Stimulated activated CD4-positive, alpha-beta T cell treated with anti-CD3 and anti-CD28 coated beads, Interleukin-1b, Interleukin-23, amount 100 ng/mL, for 1 hour (primary cell): ENCODE measurements at places on chromosomes 7 and 10.

DNA sequence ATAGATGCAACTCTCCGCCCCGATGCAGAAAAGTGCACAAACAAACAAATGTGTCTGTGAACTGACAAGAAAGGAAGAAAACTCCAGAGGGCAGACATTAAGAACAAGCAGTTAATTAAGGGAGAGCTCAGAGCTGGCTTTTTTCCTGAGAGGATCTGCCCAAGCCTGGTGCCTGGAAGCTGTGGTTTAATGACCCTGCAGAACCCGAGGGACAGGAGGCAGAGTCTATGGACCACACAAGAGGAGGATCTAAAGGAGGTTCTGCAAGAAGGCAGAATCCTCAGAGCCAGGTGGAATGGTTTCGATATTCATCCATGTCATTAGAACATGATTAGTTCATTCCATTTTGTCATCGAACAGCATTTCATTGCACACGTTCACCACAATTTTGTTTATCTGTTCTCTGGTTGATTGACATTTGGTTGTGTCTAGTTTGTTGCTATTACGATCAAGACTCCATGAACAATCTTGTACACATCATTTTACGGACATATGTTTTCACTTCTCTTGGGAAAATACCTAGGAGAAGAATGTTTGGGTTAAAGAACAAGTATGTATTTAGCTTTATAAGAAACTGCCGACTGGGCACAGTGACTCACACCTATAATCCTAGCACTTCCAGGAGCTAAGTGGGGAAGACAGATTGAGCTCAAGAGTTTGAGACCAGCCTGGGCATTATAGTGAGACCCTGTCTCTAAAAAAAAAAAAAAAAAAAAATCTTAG lies 560.2 kb downstream of the CALN1 start:
- no peak for DNase-seq

DNA sequence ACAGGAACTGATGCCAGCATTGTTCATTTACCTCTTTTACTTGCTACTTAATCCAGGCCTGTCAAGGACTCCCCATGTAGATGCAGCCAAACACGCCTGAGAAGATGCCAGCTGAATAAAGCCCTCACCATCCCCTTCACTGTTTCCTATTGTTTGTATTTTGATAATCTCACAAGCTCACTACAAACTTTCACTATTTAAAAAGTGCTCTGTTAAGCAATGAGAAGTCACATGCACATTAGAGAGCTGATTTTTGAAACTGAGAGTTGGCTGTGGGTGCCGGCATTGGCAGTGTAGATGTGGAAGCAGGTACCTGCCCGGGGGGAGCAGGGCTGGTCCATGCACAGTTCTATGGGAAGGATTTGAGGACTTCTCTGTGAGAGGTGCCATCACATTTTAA lies 169.8 kb upstream of the GRB10 start:
- DNase-seq = no peak

GRCh38 chr10:52488606-52489485 lies 174.8 kb downstream of the DKK1 start:
- DNase-seq = no peak

DNA sequence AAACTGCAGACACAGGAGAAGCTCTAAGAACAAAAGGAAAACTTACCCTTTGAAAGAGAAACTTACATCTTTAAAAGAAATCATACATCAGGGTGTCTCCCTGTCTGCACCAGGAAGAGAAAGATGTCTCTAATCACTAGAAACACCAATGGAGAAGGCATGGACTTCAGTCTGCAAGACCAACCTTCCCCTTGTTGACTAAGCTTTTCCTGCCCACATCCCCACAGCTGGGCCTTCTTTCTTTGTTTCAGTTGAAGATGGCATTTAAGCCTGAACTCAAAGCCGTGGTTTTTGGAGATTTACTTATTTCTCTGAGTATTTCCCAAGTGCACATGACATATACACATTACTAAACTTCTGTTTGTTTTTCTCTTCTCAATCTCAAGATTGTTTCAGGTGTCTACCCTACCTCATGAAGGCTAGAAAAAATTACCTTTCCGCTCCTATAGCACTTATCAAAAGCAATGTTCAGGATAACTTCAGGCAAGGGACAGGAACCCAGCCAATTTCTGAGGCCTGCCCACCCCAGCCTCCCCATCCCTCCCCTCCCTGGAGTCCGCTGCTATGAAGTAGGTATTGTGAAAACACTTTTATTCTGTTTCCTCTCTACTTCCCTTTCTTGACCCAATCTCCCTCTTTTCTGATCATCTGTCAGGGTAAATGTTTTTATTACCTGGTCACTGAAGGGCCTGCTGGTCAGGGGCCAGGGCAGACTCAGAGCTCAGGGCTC lies 2.8 kb upstream of the SLC29A3 start:
- no peak for DNase-seq

- DNase-seq = no peak
Observed at GRCh38 chr10:133150656-133151055, 9.4 kb upstream of the KNDC1 start.

- DNase-seq = no peak
Observed at GRCh38 chr10:71044720-71045119, 156.4 kb upstream of the PCBD1 start.

GRCh38 chr7:50496569-50496968 lies 46.4 kb upstream of the FIGNL1 start:
- DNase-seq = no peak

- DNase-seq = no peak
Observed at GRCh38 chr7:74031403-74032190, 3.6 kb downstream of the ELN start.

- no peak for DNase-seq
Observed at GRCh38 chr10:74231375-74231774, 80.4 kb downstream of the ADK start.

- no peak for DNase-seq
Observed at GRCh38 chr10:992467-992866, 4.2 kb downstream of the GTPBP4 start.

DNA sequence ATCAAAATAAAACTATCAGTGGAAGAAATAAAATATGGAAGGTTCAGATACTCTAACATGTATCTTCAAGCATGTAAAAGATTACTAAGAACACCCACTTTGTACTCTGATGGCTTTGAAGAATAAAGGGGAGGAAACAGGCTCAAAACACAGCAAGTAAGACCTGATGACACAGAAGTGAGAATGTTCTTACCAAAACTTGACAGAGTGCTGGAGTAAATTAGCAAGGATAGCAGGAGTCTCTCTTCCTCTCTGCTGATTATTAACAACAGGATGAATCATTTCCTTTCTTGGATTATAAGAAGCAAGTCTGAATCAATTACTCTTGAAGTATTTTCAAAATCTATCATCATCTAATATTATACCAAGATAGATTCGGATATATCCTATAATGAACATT lies 47.5 kb downstream of the GLI3 start:
- DNase-seq = no peak

DNA sequence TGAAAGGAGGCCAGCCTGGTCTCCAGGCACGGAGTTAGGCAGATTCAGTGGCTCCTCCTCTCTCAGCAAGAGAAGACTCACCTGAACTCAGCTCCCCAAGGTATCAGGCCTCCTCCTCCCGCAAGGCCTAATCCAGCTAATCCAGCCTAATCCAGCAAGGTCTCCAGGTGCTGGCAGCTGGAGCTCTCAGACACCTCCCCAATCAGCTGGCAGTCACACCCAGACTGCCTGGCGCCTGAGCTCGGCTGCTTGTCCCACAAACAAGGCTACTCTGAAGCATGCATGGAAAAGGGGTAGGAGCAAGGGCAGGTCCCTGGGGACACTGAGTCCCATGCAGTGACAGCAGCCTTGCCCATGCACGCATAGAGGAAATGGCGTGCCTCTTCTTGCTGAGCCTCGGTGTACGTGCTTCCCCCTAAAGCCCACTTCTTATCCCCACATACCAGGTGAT lies 3.3 kb upstream of the OPN4 start:
- no peak for DNase-seq

GRCh38 chr7:102042016-102042656 lies 224.7 kb downstream of the CUX1 start:
- DNase-seq = no peak

- no peak for DNase-seq
Observed at GRCh38 chr7:129980667-129981066, 27.9 kb upstream of the UBE2H start.

DNA sequence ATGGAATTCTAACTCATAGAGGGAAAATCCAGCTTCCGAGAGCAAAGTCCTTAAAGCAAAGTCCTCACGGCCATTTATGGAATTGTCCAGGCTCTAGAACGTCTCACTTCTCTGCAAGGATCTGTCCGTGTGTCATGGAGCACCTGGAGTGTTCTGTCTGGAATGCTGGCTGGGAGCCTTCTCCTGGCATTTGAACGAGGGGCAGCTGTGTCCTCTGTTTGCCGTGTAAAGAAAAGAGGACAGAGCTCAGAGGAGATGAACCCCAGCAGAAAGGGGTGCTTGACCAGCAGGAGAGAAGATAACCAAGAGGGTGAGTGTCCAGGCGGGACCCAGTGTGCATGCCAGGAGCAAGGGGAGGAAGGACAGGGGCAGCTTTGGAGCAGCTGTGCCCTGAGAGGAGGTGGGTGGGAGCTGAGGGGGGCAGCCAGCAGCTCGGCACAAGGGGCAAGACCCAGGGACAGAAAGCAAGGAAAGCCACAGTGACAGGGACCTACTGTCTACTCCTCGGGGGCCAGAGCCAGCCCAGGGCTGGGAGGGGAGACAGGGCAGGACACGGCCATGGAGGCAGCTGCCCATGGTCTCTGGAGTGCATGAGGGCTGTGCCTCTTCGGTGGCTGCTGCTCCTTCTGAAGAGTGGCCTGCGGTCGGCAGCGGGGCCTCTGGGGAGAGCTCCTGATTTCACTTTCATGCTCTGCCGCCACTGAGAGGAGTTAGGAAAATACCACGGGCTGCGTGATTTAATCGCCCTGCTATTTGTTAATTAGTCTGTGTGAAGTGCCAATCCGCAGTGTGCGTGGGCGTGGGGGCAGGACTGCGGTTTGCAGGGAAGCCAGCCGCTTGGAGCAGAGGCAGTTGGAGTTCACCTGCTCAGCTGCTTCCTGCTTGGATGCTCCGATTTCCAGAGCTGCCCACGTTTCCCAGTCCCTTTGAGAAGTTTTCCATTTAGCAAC lies 149.3 kb upstream of the SHH start:
- peak; percentile 2 for DNase-seq

- DNase-seq = no peak
Observed at GRCh38 chr10:79488870-79489269, 23.5 kb upstream of the EIF5AL1 start.

DNA sequence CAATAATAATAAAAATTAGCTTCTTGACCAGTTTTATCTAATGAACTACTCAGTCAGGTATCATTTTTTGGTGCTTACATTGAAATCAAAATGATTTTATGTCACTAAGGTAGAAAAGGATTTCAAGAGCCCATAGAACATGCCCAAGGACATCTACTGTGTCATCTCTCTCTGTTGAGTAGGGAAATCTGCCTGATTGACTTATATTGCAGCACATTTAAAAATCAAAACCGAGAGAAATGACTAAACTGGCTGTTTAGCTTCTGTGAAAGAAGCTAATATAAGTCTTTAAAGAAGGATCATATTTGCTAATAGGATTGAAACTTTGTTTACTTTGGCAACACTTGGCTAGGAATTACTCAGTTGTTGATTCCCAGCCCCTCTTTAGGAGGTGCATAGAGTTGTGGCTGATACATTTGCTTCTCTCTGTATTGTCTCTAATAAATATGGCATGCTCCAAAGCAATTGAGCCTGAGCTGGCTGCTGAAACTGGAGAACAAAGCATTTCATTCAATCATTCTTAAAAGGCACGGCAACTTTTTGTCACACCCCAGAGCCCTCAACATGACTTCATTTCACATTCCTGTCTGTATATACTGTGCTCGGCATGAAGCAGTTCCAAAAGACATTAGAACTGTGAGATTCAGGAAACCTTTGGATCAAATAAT lies 1096.9 kb upstream of the POT1 start:
- no peak for DNase-seq

GRCh38 chr10:124708246-124708779 lies 35.9 kb downstream of the FAM53B start:
- DNase-seq = no peak

- no peak for DNase-seq
Observed at GRCh38 chr10:48839809-48840679, 99.6 kb downstream of the LRRC18 start.

DNA sequence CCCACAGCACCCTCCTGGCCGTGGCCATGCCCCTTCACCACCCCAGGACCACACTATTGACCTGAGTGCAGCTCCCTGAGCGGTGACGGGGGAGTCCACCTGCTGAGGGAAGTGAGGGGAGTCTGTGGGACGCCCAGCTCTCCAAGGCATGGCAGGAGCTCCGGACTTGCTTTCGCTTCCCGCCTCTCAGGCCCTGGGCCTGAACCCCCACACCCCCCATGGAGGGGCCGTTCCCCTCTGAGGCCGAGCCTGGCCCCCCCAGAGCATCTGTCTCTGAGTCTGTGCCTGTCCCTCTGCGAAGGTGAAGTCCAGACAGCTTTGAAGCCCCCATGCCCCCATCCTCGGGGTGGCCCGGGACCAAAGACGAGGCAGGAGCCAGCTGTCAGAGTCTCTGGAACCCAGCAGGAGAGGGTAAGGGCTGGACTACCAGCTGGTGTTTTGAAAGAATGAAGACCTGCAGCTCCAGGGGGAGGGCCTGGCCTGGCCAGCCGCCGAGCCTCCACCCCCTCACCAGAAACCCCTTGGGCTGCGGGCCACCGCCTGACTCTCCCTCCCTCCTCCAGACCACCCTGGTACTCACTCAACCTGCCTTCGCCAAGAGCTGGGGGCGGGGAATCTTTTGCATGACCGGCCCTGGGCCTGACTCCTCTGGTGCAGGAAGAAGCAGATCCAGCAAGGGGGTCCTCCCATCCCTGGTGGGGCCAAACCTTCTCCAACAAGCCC lies 114.0 kb downstream of the PDGFA start:
- DNase-seq = no peak

DNA sequence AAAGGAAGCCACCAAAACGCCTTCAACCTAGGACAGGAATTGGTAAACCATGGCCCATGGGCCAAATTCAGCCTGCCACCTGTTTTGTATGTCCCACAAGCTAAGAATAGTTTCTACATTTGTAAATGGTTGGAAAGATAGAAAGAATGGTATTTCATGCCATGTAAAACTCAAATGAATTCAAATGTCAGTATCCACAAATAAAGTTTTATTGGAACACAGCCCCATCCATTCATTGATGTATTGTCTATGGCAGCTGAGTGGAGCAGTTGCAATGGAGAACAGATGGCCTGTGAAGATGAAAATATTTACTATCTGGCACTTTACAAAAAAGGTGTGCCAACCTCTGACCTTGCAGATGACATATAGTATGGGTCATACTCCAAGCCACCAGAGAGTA lies 236.9 kb downstream of the CREB5 start:
- no peak for DNase-seq

DNA sequence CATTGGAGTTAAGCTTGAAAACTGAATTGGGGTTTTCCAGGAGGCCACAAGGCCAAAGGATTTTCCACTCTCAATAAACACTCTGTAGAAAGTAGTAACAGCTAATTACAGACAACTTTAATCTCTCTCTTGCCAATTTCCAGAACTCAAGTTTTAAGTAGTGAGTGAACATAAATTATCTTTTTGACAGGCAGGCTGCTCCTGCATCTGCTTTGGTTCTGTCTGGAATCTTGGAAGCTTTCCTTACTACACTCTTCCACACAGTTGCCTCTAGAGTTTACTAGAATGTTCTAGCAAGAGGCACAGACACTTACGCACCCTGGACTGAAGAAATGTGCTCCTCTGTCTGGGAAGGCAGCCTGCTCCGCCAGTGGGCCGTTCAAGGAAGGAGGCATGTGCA lies 90.5 kb upstream of the WAC start:
- no peak for DNase-seq
